Endothelial cell of umbilical vein (primary cell): ENCODE measurements at places on chromosomes 16 and 17. TPM values are rescaled to one million over a fixed set of nuclear protein-coding genes. Genes with fewer than 3 reads are reported as not detected.
A peak's percentile ranks its signal among the peaks of the same experiment; 100 is the strongest.

DNA sequence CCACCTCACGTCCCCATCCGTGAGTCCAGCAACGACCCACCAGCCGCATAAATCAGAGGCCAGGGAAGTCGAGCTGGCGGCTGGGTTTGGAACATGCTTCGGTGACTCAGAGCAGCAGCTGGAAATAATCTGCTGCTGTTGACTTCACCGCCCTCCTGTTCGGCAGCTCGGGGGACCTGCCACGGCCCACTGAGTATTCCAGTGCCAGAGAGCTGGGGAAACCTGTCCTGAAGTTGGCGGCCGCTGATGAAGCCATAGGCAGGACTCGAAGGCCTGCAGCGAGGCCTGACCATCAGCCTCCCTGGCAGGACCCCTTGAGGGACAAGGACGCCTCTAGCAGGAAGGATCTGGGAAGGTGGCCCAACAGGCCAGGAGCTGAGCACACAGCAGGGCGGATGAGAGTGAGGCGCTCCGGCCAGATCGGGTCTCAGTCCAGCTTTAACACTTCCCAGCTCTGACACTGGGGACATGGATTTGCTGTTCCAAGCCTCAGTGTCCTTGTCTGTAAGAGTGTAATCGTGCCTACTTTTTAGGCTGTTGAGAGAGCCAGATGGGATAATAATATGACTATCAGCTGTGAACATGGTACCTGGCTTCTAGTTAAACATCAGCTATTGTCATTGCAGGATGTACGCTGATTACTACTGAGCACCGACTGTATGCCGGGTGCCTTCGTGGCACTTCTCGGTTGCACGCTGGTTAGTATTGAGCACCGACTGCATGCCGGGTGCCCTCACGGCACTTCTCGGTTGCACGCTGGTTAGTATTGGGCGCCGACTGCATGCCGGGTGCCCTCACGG lies 50.4 kb upstream of the CIBAR2 start:
- no peak overlapping the region for H3K27ac ChIP-seq
- peaks cover 10% of the 10 kb centered on the region for H3K4me1 ChIP-seq
- H3K27me3 ChIP-seq: no peaks in the 10 kb centered on the region
- H3K4me3 ChIP-seq: no peak overlapping the region

- peaks cover 25% of the 10 kb centered on the region for H3K4me1 ChIP-seq
- peak overlapping the region; percentile 69 for H3K27ac ChIP-seq
- no peaks in the 10 kb centered on the region for H3K27me3 ChIP-seq
- H3K4me3 ChIP-seq: peak overlapping the region; percentile 71
- peak; percentile 37 for DNase-seq
These were observed 646 bp downstream of the RABEP1 start for GRCh38 chr17:5282642-5283217.

- peaks cover 3% of the 10 kb centered on the region for H3K27me3 ChIP-seq
- no peaks in the 10 kb centered on the region for H3K36me3 ChIP-seq
- no peak overlapping the region for H3K4me3 ChIP-seq
These were observed 95.4 kb downstream of the CYLD start for GRCh38 chr16:50837324-50837723.

- no peak overlapping the region for H3K4me3 ChIP-seq
- H3K4me1 ChIP-seq: no peaks in the 10 kb centered on the region
These were observed 20.6 kb upstream of the CDH15 start for GRCh38 chr16:89150981-89151380.

DNA sequence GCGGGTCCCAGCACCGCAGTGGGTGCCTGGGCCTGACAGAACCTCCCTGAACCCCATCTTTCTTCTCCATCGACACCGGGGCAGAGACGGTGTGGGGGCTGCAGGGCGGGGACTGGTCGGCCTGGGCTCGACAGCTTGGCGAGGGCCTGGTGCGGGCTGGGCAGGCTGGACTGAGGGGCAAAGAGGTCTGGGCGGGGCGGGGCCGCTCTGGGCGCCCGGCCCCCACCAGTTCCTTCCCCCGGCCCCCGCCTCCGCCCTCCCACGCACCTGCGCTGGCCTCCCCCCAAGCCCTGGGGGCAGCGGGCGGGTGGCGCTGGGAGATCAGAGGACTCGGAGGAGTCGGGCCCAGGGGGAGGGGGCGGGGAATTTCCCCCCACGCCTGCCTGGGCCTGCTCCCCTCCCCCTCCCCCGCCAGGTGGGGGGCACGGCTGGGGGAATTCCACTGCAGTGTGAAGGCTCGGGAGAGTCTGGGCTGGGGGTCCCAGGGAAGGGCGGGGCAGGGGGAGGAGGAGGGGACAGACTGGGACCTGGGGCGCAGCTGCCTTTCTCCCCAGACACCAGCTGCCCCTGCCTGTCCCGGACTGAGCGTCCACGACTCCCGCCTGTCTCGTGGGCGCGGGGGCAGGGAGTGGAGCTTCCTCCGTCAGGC lies 877 bp upstream of the KREMEN2 start:
- no peaks in the 10 kb centered on the region for H3K36me3 ChIP-seq
- no peak overlapping the region for H3K27ac ChIP-seq
- peaks cover 7% of the 10 kb centered on the region for H3K4me1 ChIP-seq
- H3K4me3 ChIP-seq: no peak overlapping the region

KRT33A gene
- total RNA-seq: not detected in 2 replicates

- H3K4me3 ChIP-seq: peak overlapping the region; percentile 24
- peaks cover 48% of the 10 kb centered on the region for H3K4me1 ChIP-seq
- no peak for DNase-seq
These were observed 3.2 kb upstream of the PER1 start for GRCh38 chr17:8155231-8155995.

PERCC1 gene
- not detected in 2 replicates for total RNA-seq

DNA sequence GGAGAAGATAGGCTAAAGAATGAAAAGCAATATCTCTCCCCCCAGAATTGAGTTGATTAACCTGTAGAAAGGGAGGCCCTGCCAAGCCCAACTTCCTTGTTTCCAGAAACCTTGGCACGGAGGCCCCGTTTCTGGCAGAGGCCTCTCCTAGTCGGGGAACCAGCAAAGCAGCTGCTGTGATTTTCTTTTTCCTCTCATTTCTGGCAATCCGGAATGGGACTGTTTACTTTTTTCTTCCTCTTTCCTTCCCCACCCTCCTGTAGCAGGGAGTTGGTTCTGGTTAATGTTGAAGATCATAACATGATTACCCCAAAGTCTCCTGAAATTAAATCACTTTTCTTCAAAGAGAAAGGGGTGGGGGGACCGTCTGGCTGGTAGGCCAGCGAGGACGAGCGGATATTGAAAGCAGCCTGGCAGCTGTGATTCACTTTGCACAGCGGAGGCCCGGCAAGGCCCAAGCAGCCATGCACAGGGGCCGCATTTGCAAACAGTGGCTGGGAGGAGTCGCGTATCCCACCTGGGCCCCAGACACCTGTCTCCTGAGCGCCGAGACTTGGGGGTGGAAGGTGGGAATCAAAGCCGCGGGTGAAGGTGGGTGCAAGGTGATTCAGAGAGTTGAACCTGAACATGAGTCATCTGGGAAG lies 51.5 kb downstream of the NTN1 start:
- no peak for DNase-seq
- H3K27me3 ChIP-seq: no peaks in the 10 kb centered on the region
- no peaks in the 10 kb centered on the region for H3K4me1 ChIP-seq
- no peak overlapping the region for H3K27ac ChIP-seq
- H3K36me3 ChIP-seq: no peaks in the 10 kb centered on the region

DNA sequence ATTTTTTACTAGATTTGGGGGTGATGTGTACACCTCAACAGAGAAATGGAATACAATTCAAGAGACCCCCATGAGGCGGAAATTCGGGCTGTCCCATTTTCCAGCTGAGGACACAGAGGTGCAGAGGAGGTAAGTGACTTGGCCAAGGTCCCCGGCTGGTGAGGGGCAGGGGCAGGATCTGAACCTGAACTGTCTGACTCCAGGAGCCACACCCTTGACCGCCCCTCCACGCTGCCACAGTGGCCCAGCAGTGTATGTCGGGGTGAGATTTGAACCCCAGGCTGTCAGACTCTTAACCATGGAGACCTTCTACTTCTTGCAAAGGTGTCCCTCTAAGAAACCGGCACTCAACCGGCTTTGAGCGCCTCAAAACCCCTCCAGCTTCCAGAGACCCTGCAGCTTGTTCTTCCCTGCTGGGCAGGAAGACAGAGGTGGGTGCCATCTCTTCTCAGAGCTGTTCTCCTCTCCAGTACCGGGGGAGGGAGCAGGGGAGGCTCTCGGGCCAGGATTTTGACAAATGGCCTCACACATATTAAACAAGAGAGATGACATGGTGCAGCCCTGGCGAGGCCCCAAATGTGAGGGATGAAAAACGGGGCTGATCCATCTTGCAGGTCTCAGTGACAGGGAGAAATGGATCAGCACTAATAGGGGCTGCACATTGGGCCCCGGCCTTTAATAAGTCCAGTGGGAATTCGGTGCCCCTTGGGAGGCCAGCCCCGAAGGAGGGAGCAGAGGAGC lies 222.3 kb downstream of the GSG1L start:
- no peaks in the 10 kb centered on the region for H3K4me1 ChIP-seq
- no peak overlapping the region for H3K27ac ChIP-seq
- no peak for DNase-seq
- no peaks in the 10 kb centered on the region for H3K36me3 ChIP-seq

GRCh38 chr17:62778990-62779681 lies 29.0 kb downstream of the MARCHF10 start:
- H3K36me3 ChIP-seq: no peaks in the 10 kb centered on the region
- no peaks in the 10 kb centered on the region for H3K27me3 ChIP-seq
- H3K4me3 ChIP-seq: no peak overlapping the region
- H3K4me1 ChIP-seq: no peaks in the 10 kb centered on the region

DNA sequence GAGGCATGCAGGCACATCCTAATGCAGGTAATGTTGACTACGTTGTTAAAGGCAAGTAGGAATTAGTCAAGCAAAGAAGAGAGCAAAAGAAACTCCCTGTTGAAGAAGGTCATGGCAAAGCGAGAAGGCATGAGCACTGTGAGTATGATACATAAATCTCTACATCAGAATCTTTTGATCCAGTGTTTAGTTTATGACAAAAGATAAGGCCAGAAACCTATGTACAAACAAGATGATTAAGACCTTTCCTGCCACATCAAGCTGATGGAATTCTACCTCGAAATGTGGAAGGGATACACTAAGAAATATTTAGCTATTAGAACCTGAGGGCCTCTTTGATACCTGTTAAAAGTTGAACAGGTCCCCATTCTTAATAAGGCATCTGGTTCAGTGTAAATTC lies 20.2 kb downstream of the SYCE1L start:
- peaks cover 2% of the 10 kb centered on the region for H3K4me1 ChIP-seq
- no peak overlapping the region for H3K4me3 ChIP-seq
- no peaks in the 10 kb centered on the region for H3K36me3 ChIP-seq
- DNase-seq: no peak
- no peak overlapping the region for H3K27ac ChIP-seq

DNA sequence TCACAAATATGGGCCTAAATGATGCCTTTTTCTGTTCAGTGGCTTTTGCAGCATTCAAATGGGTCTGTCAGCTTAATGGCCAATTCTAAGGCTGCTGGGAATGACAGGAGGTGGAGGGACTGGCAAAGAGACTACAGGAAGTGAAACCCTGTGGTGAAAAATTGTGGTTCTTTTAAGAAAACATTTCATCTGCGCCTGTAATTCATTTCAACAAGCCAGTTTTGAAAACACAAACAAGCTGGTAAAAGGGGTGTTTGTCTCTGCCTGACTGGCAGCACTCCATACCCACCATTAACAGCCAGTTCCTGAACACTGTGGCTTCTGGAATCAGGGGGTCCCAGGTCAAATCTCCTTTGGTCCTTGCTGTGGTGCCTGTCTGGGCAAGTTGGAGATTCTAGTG lies 3.6 kb upstream of the KDM8 start:
- H3K4me1 ChIP-seq: peaks cover 20% of the 10 kb centered on the region
- DNase-seq: no peak
- H3K27me3 ChIP-seq: peaks cover 11% of the 10 kb centered on the region
- no peak overlapping the region for H3K4me3 ChIP-seq
- no peak overlapping the region for H3K27ac ChIP-seq
- no peaks in the 10 kb centered on the region for H3K36me3 ChIP-seq

FAM20A gene
- not detected in 2 replicates for total RNA-seq

TBC1D3 gene
- total RNA-seq: 1.9 and 2.6 TPM in 2 replicates

DNA sequence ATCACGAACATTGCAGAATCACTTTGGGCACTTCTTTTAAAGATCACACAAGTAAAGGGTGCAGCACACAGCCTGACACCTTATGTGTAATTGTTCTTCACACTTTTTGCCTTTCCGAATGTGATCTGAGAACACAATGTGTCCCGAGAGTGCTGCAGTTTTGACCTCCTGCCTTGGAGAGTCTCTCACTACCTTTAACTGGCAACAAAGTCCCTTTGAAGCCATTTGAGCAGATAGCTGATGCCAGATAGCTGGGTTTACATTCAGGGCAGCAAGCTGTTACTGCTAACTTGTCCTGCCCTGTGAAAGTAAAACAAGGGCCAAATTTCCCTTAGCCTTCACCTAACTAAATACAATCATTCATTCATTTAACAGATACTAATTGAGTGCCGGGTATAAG lies 411.0 kb upstream of the DYNLRB2 start:
- DNase-seq: no peak
- H3K4me3 ChIP-seq: no peak overlapping the region
- H3K4me1 ChIP-seq: no peaks in the 10 kb centered on the region
- no peak overlapping the region for H3K27ac ChIP-seq
- no peaks in the 10 kb centered on the region for H3K36me3 ChIP-seq

RPS6KB1 gene
- total RNA-seq: 40.5 and 45.7 TPM in 2 replicates

TBC1D3E gene
- not detected in 2 replicates for total RNA-seq

RFFL gene
- 14.1 and 14.2 TPM in 2 replicates for total RNA-seq

ADCY9 gene
- total RNA-seq: 13.1 and 14.0 TPM in 2 replicates

GRCh38 chr16:946048-946395 lies 24.8 kb downstream of the LMF1 start:
- H3K27ac ChIP-seq: no peak overlapping the region
- H3K36me3 ChIP-seq: no peaks in the 10 kb centered on the region
- H3K4me1 ChIP-seq: no peaks in the 10 kb centered on the region
- no peaks in the 10 kb centered on the region for H3K27me3 ChIP-seq

DNA sequence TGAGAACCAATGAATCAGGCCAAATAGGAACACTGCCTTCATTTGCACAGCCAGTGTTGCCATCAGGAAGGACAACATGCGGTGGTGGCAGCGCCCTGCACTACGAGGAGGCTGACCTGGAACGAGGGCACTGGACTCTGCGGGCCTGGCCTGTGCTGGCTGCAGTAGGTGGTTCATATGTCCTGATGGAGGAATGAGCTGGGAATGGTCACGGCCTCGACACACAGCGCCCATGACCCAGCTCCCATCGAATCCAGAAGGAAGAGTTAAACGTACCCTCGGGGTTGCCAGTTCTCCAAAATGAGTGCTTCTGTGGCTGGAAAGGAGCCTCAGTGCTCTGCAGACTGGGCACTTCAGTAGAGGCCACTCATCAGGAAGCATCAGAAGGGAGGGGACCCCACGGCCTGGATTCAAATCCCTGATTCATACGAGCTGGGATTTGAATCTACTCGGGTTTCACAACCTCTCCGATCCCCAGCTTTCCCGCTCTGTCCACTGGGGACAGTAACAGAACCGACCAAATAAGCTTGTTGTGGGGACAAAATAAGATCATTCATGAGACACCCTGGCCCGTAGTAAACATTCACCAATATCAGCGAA lies 85.5 kb downstream of the ZDHHC7 start:
- no peak for DNase-seq
- no peaks in the 10 kb centered on the region for H3K27me3 ChIP-seq
- no peak overlapping the region for H3K27ac ChIP-seq

DNA sequence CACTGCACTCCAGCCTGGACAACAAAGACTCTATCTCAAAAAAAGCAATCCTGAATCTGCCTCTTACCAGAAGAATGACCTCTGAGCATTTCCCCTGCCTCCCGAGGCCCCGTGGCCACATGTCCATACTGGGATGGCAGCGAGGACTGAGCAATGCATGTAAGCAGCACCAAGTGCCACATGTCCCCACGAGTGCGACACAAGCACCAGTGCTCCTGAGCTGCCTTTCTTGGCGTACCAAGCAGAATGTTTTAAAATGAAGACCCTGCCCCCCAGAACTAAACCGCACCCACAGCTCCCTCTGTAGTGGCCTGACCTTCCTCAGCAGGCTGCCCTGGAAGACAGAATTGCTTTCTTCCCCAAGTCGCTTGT lies 373.3 kb downstream of the SLC39A11 start:
- H3K4me3 ChIP-seq: no peak overlapping the region
- no peaks in the 10 kb centered on the region for H3K27me3 ChIP-seq
- DNase-seq: no peak
- H3K36me3 ChIP-seq: no peaks in the 10 kb centered on the region
- peaks cover 11% of the 10 kb centered on the region for H3K4me1 ChIP-seq
- no peak overlapping the region for H3K27ac ChIP-seq
